ENCODE measurements at places on chromosomes 7 and 10. TPM values are rescaled to one million over a fixed set of nuclear protein-coding genes. Genes with fewer than 3 reads are reported as not detected.

- no peak overlapping the region for H3K27ac ChIP-seq
- no peak overlapping the region for H3K4me3 ChIP-seq
- H3K36me3 ChIP-seq = no peaks in the 10 kb centered on the region
- no peaks in the 10 kb centered on the region for H3K27me3 ChIP-seq
- DNase-seq = no peak
These were observed 109.2 kb upstream of the TRIM24 start for GRCh38 chr7:138350701-138351357.

GRCh38 chr7:70215491-70215890 is 617.2 kb downstream of the AUTS2 start:
- H3K27me3 ChIP-seq = no peaks in the 10 kb centered on the region
- no peaks in the 10 kb centered on the region for H3K4me1 ChIP-seq
- H3K36me3 ChIP-seq = no peaks in the 10 kb centered on the region

- H3K4me1 ChIP-seq = no peaks in the 10 kb centered on the region
- H3K27me3 ChIP-seq = no peaks in the 10 kb centered on the region
- no peak overlapping the region for H3K27ac ChIP-seq
- DNase-seq = no peak
- no peaks in the 10 kb centered on the region for H3K36me3 ChIP-seq
These were observed 1180.3 kb downstream of the TYW1 start for GRCh38 chr7:68176974-68177373.

DNA sequence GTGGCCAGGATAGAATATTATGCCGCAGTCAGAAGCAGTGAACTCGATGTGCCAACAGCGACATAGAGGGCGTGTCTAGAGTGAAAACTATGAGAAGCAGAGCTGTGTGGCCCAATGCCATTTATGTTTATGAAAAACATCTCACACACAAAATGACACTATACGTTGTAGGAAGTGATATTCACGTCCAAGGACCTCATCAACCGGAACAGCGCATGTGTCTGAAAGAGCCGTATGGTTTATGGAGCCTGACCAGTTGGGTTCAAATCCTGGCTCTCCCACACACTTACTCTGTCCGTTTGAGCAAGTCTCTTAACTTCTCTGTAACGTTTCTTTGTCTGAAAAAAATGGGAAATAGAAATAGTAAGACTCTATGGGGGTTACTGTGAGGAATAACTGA is 20.5 kb downstream of the TAS2R40 start:
- no peak overlapping the region for H3K4me3 ChIP-seq
- no peak overlapping the region for H3K27ac ChIP-seq
- H3K27me3 ChIP-seq = no peaks in the 10 kb centered on the region
- no peak for DNase-seq
- H3K4me1 ChIP-seq = peaks cover 11% of the 10 kb centered on the region
- H3K36me3 ChIP-seq = no peaks in the 10 kb centered on the region

- H3K36me3 ChIP-seq = no peaks in the 10 kb centered on the region
- no peak overlapping the region for H3K27ac ChIP-seq
- no peaks in the 10 kb centered on the region for H3K27me3 ChIP-seq
These were observed 136.3 kb downstream of the C1GALT1 start for GRCh38 chr7:7318601-7319000.

DNA sequence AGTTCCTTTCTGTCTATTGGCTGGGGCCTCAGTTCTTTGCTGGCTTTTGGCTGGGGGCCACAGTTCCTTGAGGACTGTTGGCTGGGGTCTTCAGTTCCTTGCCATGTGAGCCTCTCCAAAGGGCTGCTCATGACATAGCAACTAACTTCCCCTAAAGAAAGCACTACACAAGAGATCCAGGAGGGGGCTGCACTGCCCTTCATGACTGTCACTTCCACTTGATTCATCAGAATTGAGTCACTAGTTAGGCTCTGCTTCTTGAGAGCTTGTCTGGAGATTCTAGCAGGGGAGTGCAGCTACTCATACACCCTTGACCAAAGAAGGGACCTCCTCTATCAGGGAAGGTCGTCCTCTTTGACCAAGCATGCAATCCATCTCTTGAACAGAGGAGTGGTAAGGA is 38.0 kb upstream of the MKX start:
- H3K36me3 ChIP-seq = no peaks in the 10 kb centered on the region
- H3K27me3 ChIP-seq = no peaks in the 10 kb centered on the region
- no peak overlapping the region for H3K4me3 ChIP-seq
- no peaks in the 10 kb centered on the region for H3K4me1 ChIP-seq
- H3K27ac ChIP-seq = no peak overlapping the region

- H3K4me3 ChIP-seq = no peak overlapping the region
- DNase-seq = no peak
- H3K36me3 ChIP-seq = peaks cover 61% of the 10 kb centered on the region
- H3K27ac ChIP-seq = no peak overlapping the region
These were observed 31.6 kb downstream of the NCAPG2 start for GRCh38 chr7:158672975-158673374.

DNA sequence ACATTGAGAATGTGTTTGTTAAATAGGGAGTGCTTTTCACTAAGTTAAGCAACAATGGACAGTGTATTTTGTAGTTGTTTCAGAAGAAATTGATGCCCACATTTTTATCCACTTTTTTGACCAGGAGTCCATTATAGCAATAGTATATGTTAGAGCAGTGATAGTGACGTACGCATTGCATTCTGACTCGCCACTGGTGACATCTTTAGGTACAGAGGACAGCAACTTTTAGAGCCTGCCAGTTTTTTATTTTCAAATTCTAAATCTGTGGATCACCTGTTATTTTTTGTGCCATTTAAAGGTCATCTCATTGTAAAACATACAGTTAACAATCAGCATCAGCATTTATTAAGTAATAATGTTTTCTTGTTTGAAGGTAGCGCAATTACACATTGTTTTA is 1.4 kb downstream of the UBE2D1 start:
- H3K4me1 ChIP-seq = peaks cover 21% of the 10 kb centered on the region
- no peak overlapping the region for H3K27ac ChIP-seq
- H3K4me3 ChIP-seq = peak overlapping the region; percentile 82
- DNase-seq = no peak

- peaks cover 31% of the 10 kb centered on the region for H3K4me1 ChIP-seq
- H3K27me3 ChIP-seq = no peaks in the 10 kb centered on the region
- no peak for DNase-seq
- H3K27ac ChIP-seq = peak overlapping the region; percentile 34
These were observed 294.4 kb downstream of the BAMBI start for GRCh38 chr10:28971764-28972163.

- no peaks in the 10 kb centered on the region for H3K36me3 ChIP-seq
- DNase-seq = no peak
- no peak overlapping the region for H3K4me3 ChIP-seq
- H3K27ac ChIP-seq = no peak overlapping the region
- no peaks in the 10 kb centered on the region for H3K27me3 ChIP-seq
These were observed 275.1 kb upstream of the KLF14 start for GRCh38 chr7:131008840-131009711.

- no peak overlapping the region for H3K4me3 ChIP-seq
- DNase-seq = no peak
- H3K4me1 ChIP-seq = peaks cover 3% of the 10 kb centered on the region
- H3K27me3 ChIP-seq = no peaks in the 10 kb centered on the region
- no peak overlapping the region for H3K27ac ChIP-seq
These were observed 320.8 kb downstream of the ADARB2 start for GRCh38 chr10:1416456-1417037.

DNA sequence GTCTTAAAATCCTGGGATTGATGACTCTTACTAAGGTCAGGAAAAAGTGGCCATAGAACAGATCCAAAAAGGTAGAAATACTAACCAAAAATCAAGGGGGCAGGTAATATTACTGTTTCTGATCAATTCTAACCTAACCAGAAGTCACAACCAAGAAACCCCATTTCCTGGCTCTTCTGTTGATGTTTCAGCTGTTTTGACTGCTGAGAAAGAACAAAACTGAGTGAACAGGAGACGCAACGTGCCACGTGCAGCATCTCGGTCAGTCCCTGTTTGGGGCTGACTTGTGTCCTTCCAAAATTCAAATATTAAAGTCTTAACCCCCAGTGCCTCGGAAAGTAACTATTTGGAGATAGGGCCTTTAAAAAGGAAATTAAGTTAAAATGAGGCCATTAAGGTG is 56.8 kb downstream of the JAZF1 start:
- H3K27ac ChIP-seq = no peak overlapping the region
- no peak overlapping the region for H3K4me3 ChIP-seq
- H3K36me3 ChIP-seq = no peaks in the 10 kb centered on the region
- no peaks in the 10 kb centered on the region for H3K27me3 ChIP-seq

- H3K27me3 ChIP-seq = no peaks in the 10 kb centered on the region
- H3K4me3 ChIP-seq = no peak overlapping the region
- DNase-seq = no peak
- H3K36me3 ChIP-seq = no peaks in the 10 kb centered on the region
- H3K27ac ChIP-seq = no peak overlapping the region
- no peaks in the 10 kb centered on the region for H3K4me1 ChIP-seq
These were observed 26.5 kb downstream of the HDAC9 start for GRCh38 chr7:18521945-18522566.

DNA sequence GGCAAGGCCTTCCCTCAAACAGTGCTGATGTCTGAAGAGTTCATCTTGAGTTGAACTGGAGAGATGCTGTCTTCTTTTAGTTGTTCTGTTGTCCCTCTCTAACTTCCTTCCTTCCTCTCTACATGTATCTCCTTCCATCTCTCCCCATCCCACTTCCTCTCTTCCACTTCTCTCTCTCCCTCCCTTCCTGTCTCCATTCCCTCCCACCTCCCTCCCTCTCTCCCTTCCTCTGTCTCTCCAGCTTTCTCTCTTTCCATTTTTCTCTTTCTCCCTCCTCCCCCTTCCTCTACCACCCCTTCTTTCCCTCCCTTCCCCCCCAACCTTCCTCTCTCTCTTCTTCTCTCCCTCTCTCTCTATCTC is 40.7 kb upstream of the TNS3 start:
- no peaks in the 10 kb centered on the region for H3K36me3 ChIP-seq
- peak overlapping the region; percentile 57 for H3K27ac ChIP-seq
- no peak overlapping the region for H3K4me3 ChIP-seq
- H3K4me1 ChIP-seq = peaks cover 5% of the 10 kb centered on the region
- no peak for DNase-seq

DNA sequence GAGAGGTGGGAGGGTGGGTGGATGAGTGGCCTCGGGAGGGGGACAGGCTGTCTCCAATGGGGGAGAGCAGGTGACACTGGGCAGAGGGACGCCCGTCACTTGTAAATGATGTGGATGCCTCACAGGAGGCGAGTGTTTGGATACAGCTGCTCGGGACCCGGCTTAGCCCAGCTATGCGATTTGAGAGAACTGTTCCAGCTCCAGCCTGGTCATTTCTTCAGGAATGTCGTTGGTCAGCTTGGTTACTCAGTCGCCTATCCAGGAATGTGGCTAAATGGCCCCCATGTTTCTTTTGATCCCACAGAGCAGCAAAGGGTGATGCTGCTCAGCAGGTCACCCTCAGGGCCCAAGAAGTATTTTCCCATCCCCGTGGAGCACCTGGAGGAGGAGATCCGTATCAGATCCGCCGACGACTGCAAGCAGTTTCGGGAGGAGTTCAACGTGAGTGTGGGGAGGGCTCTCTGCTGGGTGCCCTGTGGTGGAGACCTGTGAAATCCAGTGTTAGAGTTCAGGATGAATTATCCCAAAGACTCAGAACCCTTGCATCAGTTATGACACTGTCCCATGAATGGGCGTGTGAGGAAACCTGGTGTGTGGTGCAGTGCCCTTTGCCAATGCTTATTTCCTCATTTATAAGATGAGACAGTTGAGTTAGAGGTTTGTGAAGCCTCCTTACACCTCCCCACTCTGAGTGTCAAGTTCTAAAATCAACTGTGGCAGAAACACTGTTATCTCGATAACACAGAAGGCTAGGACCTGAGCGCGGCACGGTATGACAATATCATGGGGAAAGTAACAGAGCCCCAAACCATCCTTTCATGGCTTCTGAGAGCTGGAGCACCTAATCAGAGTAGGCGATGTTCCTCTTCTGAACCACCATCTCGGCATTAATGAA is 76.8 kb downstream of the MKI67 start:
- DNase-seq = no peak
- H3K36me3 ChIP-seq = peaks cover 4% of the 10 kb centered on the region
- H3K27ac ChIP-seq = peak overlapping the region; percentile 86
- H3K27me3 ChIP-seq = no peaks in the 10 kb centered on the region
- peaks cover 34% of the 10 kb centered on the region for H3K4me1 ChIP-seq

DNA sequence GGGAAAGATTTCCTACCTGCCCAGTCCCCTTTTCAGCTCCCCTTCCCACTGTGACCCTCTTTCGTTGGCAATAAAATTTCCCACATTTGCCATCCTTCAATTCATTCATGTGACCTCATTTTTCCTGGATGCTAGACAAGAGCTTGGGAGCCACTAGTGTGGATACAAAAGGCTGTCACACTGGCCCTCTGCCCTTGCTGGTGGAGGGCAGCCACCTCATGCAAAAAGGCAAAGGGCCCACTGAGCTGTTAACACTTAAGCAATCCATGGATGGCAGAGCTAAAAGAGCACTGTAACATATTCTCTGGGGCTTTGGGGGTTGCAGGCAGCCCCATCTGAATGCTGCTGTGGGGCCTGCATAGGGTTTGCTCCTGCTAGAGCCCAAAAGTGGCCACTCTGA is 315.1 kb downstream of the NEBL start:
- H3K27me3 ChIP-seq = no peaks in the 10 kb centered on the region
- no peak for DNase-seq
- H3K27ac ChIP-seq = no peak overlapping the region
- H3K36me3 ChIP-seq = no peaks in the 10 kb centered on the region
- no peaks in the 10 kb centered on the region for H3K4me1 ChIP-seq

GRCh38 chr7:107960272-107960671 is 42.7 kb downstream of the LAMB1 start:
- H3K36me3 ChIP-seq = peaks cover 8% of the 10 kb centered on the region
- no peak overlapping the region for H3K4me3 ChIP-seq

- peaks cover 17% of the 10 kb centered on the region for H3K4me1 ChIP-seq
- peaks cover 8% of the 10 kb centered on the region for H3K36me3 ChIP-seq
- no peak overlapping the region for H3K4me3 ChIP-seq
- no peak for DNase-seq
- H3K27ac ChIP-seq = peak overlapping the region; percentile 62
These were observed 108.8 kb downstream of the SGMS1 start for GRCh38 chr10:50514995-50515394.

DNA sequence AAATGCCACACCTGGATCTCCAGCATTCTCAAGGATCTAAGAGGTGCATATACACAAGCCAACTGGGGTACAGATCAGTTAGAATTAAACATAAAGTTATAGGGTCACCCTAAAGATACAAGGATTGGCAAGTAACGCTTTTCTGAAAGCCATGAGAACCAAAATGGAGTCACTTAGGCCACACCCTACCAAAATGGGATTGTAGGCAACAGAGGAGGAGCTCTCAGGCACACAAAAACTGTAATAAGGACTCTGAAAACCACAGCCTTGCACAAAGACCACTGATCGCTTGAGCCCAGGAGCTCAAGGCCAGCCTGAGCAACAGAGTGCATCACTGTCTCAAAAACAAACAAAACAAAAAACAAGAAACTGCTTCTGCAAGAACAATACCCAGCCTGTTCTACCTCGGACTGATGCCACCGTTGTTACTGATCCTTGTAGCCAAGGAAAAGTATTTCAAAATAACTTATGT is 35.5 kb downstream of the SVOPL start:
- peaks cover 4% of the 10 kb centered on the region for H3K4me1 ChIP-seq
- no peak overlapping the region for H3K27ac ChIP-seq

- no peak overlapping the region for H3K27ac ChIP-seq
- peaks cover 5% of the 10 kb centered on the region for H3K27me3 ChIP-seq
- no peaks in the 10 kb centered on the region for H3K36me3 ChIP-seq
- H3K4me1 ChIP-seq = no peaks in the 10 kb centered on the region
These were observed 2.9 kb upstream of the MMP21 start for GRCh38 chr10:125778556-125778955.

The VIPR2 gene
- total RNA-seq = 0.45 TPM

The AKR1C4 gene
- total RNA-seq = not detected

The CTAGE6 gene
- 1.5 TPM for total RNA-seq

The TLX1 gene
- total RNA-seq = not detected

The CYP17A1 gene
- not detected for total RNA-seq

The ANXA11 gene
- 243 TPM for total RNA-seq
